ENCODE measurements at places on chromosomes 16 and 17. TPM values are rescaled to one million over a fixed set of nuclear protein-coding genes. Genes with fewer than 3 reads are reported as not detected.

- H3K27me3 ChIP-seq, result no peaks in the 10 kb centered on the region
- DNase-seq, result no peak
- peaks cover 63% of the 10 kb centered on the region for H3K36me3 ChIP-seq
- H3K4me3 ChIP-seq, result no peak overlapping the region
These were observed 15.6 kb upstream of the SLC38A8 start for GRCh38 chr16:84058211-84058610.

DNA sequence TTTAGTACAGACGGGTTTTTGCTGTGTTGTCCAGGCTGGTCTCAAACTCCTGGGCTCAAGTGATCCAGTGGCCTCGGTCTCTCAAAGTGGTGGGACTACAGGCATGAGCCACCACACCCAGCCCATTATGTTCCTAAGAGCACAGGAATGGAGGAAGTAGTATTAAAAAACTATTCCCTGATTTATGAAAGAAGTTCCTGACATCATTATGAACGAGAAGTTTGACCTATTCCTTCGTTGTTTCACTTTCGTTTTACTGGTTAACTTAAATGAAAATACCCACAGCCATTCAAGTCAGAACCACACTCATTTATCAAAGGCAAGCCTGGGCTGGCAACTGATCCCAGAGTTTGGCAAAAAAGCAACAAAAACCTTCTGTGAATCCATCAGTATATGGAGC is 13.5 kb upstream of the CBX4 start:
- peaks cover 9% of the 10 kb centered on the region for H3K27me3 ChIP-seq
- H3K4me3 ChIP-seq, result peak overlapping the region; percentile 52
- no peaks in the 10 kb centered on the region for H3K36me3 ChIP-seq
- peak overlapping the region; percentile 55 for H3K27ac ChIP-seq
- H3K4me1 ChIP-seq, result peaks cover 6% of the 10 kb centered on the region
- peak; percentile 52 for DNase-seq

DNA sequence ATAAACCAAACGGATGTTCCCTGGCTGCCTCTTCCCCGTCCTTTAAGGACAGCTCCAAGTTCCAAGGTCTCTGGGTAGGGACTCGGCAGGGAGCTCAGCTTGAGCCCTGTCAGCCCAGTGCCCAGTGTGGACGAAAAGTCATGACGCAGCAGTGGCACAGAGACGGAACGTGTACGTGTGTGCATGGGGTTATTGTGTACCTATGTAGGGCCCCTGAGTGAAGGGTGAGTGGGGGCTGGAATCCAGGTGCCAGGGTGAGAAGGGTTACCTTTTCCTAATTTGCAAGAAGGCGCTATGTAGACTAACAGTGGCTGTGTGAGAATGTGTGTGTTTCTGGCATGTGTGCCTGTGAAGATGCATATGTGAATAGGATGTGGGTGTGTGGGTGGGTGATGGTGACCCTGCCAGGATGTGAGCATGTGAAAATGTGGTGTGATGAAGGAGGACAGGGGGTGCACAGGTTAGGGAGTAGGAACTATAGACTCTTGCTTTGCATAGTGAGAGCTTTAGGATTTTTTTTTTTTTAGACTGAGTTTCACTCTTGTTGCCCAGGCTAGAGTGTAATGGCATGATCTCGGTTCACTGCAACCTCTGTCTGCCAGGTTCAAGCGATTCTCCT is 6.0 kb downstream of the SCN4A start:
- H3K4me3 ChIP-seq, result no peak overlapping the region
- H3K36me3 ChIP-seq, result no peaks in the 10 kb centered on the region
- peaks cover 29% of the 10 kb centered on the region for H3K27me3 ChIP-seq
- no peak for DNase-seq
- no peaks in the 10 kb centered on the region for H3K4me1 ChIP-seq

GRCh38 chr17:70618641-70619040 is 449.3 kb downstream of the KCNJ2 start:
- DNase-seq, result no peak
- H3K4me1 ChIP-seq, result no peaks in the 10 kb centered on the region
- H3K4me3 ChIP-seq, result no peak overlapping the region
- no peaks in the 10 kb centered on the region for H3K36me3 ChIP-seq
- H3K27ac ChIP-seq, result no peak overlapping the region
- H3K27me3 ChIP-seq, result no peaks in the 10 kb centered on the region

The GAS2L2 gene
- not detected for total RNA-seq

The OTOA gene
- not detected for total RNA-seq

The GLP2R gene
- under 0.01 TPM for total RNA-seq

The TNFSF13 gene
- total RNA-seq, result 0.56 TPM
